ENCODE measurements at places on chromosomes 7 and 10.

DNA sequence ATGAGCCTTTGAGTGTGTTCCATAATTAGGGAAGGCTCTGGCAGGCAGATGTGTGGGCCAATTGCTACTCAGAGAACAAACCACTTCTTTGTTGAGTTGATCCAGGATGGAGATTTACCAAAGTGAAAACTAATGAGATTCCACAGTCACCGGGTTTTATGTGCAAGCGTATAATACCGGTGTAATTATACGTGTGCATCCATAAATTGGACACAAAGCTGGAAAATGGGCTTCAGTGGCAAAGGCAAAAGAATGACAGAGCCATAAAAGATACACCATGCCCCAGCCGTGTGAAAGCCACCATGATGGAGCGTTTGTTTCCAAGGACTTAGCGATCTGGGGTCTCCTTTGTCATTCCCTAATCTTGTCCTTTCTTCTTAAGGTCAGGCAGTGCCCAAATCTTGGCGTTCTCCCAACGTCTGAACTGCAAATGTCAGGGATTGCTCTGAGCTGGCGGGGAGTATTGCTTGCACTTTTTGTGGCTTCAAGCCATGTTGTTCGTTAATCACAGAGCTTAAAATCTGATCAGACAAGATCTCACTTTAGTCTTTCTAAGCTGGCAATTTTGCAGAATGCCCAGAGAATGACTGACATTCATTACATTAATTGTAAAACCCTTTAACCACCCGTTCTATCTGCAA, 70.1 kb downstream of the NPTX2 start:
- peaks cover 5% of the 10 kb centered on the region for H3K27me3 ChIP-seq
- no peaks in the 10 kb centered on the region for H3K36me3 ChIP-seq
- no peak overlapping the region for H3K27ac ChIP-seq

DNA sequence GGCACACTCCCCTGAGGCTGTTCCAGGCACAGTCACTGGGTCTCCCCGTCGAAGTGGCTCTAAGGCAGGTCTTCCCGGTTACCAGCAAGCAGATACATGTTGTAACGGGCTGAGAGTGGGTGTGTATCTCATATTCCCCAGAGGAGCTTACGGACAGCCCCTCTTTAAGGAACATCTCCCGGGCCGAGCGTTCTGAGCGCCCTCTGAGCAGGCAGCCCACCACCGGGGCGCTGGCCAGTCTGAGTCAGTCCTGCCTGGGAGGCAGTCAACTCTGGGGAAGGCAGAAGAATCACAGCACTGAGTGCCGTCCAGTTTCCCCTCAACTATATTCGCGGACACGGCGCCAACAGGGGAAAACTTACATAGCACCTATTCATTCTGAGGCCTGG, 117.4 kb downstream of the LHPP start:
- H3K27ac ChIP-seq: no peak overlapping the region
- no peak overlapping the region for H3K4me3 ChIP-seq
- H3K36me3 ChIP-seq: peaks cover 20% of the 10 kb centered on the region
- H3K4me1 ChIP-seq: no peaks in the 10 kb centered on the region

DNA sequence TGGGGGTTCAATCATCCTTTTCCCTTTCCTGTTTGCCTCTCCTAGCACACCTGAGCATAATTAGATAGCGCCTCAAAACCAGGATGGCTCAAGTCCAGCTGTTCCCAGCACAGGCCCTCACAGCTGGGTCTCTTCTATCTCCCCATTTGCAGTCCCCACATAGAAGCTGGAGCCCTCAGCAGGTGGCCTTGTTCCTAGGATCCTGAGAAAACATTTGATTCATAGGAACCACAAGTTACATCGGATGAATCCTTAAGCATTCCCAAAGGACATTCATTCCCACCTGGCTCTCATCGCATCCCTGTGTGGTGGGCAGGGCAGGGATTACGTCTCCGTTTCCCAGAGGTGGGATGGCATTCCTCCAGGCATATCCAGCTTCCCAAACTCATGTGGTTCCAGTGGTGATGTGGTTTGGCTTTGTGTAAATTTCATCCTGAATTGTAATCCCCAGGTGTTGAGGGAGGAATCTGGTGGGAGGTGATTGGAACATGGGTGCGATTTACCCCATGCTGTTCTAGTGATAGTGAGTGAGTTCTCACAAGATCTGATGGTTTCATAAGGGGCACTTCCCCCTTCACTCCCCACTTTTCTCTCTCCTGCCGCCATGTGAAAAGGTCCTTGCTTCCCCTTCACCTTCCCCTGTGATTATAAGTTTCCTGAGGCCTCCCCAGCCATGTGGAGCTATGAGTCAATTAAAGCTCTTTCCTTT, 49.8 kb upstream of the LEP start:
- no peak overlapping the region for H3K4me3 ChIP-seq
- H3K27ac ChIP-seq: no peak overlapping the region
- peaks cover 52% of the 10 kb centered on the region for H3K27me3 ChIP-seq
- DNase-seq: no peak
- no peaks in the 10 kb centered on the region for H3K36me3 ChIP-seq
- H3K4me1 ChIP-seq: no peaks in the 10 kb centered on the region

GRCh38 chr7:97218767-97219166, 101.3 kb downstream of the SDHAF3 start:
- DNase-seq: no peak
- no peak overlapping the region for H3K4me3 ChIP-seq
- peaks cover 24% of the 10 kb centered on the region for H3K27me3 ChIP-seq
- no peaks in the 10 kb centered on the region for H3K36me3 ChIP-seq

DNA sequence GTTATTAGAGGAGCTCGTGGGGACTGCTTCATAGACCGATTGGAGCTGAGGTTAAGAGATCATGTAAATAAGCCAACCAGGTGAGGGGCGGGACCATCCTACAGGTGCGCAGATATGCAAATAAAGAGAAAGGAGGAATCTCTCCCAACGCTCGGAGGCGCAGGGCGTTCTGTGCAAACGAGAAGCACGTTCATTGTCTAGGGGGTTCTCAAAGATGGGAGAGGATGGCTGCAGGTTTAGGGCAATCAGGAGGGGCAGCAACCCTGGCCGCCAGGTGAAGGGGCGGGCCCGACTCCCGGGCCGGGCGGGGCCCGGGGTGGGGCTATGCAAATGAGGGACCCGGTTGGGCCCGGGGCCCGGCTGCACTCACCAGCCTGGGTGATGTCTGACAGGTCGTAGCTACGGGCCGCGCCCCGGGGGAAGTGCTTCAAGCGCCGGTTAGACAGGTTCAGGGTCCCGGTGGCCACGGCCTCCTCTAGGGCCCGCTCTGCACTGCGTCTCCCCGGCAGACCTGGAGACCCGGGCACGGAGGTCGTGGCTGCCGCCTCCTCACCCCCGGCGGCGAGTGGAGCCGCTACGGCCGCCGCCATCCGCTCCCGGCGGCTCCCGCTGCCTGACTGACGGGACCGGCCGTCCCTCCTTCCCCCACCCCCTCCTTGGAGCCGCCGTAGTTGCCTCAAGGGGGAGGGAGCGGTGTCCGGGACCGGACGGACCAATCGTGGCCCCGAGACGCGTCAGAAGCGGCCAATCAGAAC, at the start of gene LRCH4:
LRCH4 (minus strand) TSS at position 619 of the 755 bp plus-strand sequence; CDS start at position 590, 29 bp downstream.
- H3K4me1 ChIP-seq: peaks cover 33% of the 10 kb centered on the region
- peaks cover 6% of the 10 kb centered on the region for H3K27me3 ChIP-seq
- peak within 1 kb of the TSS; percentile 97 for H3K4me3 ChIP-seq
- peaks cover 37% of the 10 kb centered on the region for H3K36me3 ChIP-seq
- peak within 1 kb of the TSS; percentile 95 for H3K27ac ChIP-seq

- no peak for DNase-seq
- H3K36me3 ChIP-seq: no peaks in the 10 kb centered on the region
- H3K27me3 ChIP-seq: no peaks in the 10 kb centered on the region
- H3K27ac ChIP-seq: no peak overlapping the region
- no peaks in the 10 kb centered on the region for H3K4me1 ChIP-seq
- no peak overlapping the region for H3K4me3 ChIP-seq
Observed at GRCh38 chr10:30553018-30553625, 76.4 kb downstream of the LYZL2 start.

- H3K27ac ChIP-seq: no peak overlapping the region
- H3K4me1 ChIP-seq: no peaks in the 10 kb centered on the region
- no peaks in the 10 kb centered on the region for H3K36me3 ChIP-seq
- peaks cover 18% of the 10 kb centered on the region for H3K27me3 ChIP-seq
- H3K4me3 ChIP-seq: no peak overlapping the region
Observed at GRCh38 chr7:1678081-1678543, 8.0 kb downstream of the ELFN1 start.

- no peaks in the 10 kb centered on the region for H3K27me3 ChIP-seq
- H3K27ac ChIP-seq: peak overlapping the region; percentile 62
- H3K36me3 ChIP-seq: peaks cover 7% of the 10 kb centered on the region
- peaks cover 10% of the 10 kb centered on the region for H3K4me1 ChIP-seq
Observed at GRCh38 chr7:129530795-129531391, 28.6 kb downstream of the SMKR1 start.

DNA sequence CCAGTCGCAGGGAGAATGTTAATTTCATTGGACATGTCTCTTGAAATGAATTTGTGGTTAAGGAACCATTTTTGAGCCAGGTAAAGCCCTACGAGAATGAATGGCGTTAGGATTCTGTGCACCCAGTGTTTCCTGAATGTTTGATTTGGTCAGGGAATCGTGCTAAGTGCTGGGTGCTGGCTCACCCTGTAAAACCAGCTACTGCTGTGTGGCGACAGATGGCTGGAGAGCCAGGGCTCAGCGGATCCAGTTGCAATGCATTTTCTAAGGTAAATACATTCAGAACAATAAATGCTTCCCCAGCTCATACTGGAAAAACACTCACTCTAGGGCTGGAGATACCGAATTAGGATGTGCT, 355.5 kb downstream of the GLRX3 start:
- no peaks in the 10 kb centered on the region for H3K27me3 ChIP-seq
- no peak overlapping the region for H3K27ac ChIP-seq
- no peak for DNase-seq
- no peaks in the 10 kb centered on the region for H3K36me3 ChIP-seq
- H3K4me3 ChIP-seq: no peak overlapping the region
- H3K4me1 ChIP-seq: no peaks in the 10 kb centered on the region

- H3K27ac ChIP-seq: no peak overlapping the region
- H3K4me1 ChIP-seq: no peaks in the 10 kb centered on the region
- DNase-seq: no peak
- no peak overlapping the region for H3K4me3 ChIP-seq
Observed at GRCh38 chr7:117863618-117864017, 9.6 kb downstream of the CTTNBP2 start.

DNA sequence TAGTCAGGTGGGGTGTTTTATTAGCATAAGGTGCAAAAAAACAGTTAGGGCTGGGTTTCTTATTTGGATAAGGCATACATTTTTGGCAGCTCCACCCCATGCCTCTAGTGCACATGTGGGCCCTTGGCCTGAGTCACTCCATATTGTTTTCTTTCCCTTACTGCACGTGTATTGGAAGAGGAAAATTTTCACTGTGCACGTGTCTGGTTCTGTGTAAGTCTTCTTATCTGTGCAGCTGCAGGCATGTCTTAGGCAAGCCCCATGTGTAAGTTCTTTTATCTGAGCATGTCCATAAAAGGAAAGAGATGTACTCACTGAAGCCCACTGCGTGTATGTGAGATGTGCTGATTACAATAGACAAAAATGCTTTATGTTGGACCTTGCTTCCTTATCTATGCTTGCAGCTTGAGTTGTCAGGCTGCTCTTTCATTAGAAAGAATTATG, 540.3 kb upstream of the IGFBP3 start:
- no peak overlapping the region for H3K27ac ChIP-seq
- no peaks in the 10 kb centered on the region for H3K36me3 ChIP-seq
- DNase-seq: no peak
- no peak overlapping the region for H3K4me3 ChIP-seq
- H3K27me3 ChIP-seq: no peaks in the 10 kb centered on the region
- H3K4me1 ChIP-seq: no peaks in the 10 kb centered on the region

All from effector memory CD8-positive, alpha-beta T cell (primary cell).